Right ventricle myocardium inferior (tissue), 1 donor: ENCODE measurements at places on chromosomes 16 and 17. TPM values are rescaled to one million over a fixed set of nuclear protein-coding genes. Genes with fewer than 3 reads are reported as not detected.

Gene ADAP2
- 8.6 TPM for total RNA-seq

Gene DNAH9
- total RNA-seq = not detected

Gene TMEM238L
- not detected for total RNA-seq

Gene EVPLL
- total RNA-seq = not detected

Gene SLC22A31
- total RNA-seq = not detected
